Stimulated activated CD8-positive, alpha-beta memory T cell treated with anti-CD3 and anti-CD28 coated beads, Interleukin-15, amount 100 ng/mL, for 48 hours (primary cell): ENCODE measurements at places on chromosomes 4 and X.

GRCh38 chr4:168812806-168813205 lies 197.2 kb downstream of the CBR4 start:
- DNase-seq, result no peak

GRCh38 chr4:70712604-70713452 lies 8.9 kb upstream of the RUFY3 start:
- no peak for DNase-seq

DNA sequence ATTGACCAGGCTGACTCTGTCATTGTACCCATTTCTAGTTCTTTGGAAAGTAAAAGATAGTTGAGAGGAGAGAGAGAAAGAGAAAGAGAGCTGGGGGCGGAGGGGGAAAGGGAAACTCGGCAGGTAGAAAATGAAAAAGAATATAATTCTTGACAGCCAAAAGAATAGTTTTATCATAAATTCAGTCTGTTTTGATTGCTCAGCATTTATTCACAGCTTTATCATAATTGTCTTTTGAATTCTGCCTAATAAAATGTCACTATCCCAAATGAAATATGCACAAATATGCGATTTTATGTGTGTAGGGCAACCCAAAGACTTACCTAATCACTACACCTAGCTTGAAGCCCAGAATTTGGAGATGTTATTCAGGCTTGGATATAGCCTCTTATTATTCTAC lies 1024.0 kb upstream of the PABPC4L start:
- DNase-seq, result no peak

GRCh38 chrX:13876652-13877051 lies 59.8 kb upstream of the GPM6B start:
- DNase-seq, result no peak

DNA sequence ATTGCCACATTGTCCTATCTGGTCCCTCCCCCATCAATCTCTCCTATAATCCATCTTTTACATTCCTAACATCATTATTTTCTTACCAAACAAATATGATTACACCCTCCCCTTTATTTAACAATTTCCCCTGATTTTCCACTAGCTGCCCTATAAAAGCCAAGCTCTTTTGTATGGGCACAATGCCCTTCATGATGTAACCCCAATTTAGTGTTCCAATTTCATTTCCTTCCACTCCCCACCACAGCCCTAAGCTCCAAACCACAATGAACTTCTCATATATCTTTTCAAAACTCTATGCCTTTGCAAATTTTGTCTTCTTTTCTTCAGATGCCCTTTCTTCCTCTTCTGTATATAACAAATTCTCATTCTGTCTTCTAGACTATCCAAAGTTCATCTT lies 39.5 kb upstream of the PTPN13 start:
- DNase-seq, result no peak

DNA sequence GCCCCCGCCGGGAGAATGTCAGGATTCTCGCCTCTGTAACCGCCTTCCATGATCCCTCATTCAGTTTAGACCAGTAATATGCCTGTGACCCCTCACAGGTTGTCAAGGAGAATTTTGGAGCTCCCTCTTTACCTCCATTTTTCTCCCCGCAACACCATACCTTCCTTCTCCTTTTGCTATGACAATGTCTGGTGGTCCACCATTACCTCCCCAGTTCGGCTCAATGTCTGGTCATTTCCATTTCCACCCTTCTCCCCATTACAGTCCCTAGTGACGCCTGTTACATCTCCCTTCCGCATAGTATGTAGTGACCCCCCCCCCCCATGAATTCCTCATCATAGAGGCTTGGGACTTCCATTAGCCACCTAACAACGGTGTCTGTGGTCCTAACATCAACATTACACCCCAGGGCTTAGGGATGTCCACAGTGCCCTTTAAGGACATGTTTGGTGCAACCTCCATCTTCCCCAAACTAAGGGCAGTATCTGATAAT lies 700 bp downstream of the ARAF start:
- DNase-seq, result no peak

DNA sequence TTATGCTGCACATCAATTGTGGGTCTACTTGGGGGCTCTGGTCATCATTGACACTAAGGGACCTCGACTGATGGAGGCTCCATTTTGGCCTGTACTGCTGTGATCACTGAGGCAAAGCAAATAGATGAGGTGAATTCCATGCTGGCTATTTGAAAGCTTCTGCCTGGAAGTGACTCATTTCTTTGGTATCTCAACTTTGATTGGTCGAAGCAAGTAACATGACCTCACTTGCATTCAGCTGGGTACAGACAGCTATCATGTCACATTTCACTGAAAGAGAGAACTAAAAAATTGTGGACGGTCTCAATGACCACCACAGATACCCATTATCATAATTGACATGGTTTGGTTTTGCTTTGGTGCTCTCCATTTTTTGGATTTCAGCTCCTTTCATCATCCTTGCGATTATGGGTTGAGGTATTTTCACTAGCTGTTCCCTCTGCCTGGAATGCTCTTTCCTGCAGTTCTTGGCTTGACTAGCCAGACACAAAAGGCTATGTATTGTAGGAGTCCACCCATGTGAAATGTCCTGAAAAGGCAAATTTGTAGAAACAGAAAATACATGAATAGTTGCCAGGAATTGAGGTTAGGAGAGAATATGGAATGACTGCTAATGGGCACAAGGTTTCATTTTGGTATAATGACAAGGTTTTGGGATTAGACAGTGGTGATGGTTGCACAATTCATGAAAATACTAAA lies 369.2 kb upstream of the LCORL start:
- DNase-seq, result no peak

GRCh38 chr4:55364691-55365344 lies 18.8 kb downstream of the SRD5A3 start:
- DNase-seq, result no peak

GRCh38 chr4:38500433-38500832 lies 163.6 kb upstream of the KLF3 start:
- no peak for DNase-seq

DNA sequence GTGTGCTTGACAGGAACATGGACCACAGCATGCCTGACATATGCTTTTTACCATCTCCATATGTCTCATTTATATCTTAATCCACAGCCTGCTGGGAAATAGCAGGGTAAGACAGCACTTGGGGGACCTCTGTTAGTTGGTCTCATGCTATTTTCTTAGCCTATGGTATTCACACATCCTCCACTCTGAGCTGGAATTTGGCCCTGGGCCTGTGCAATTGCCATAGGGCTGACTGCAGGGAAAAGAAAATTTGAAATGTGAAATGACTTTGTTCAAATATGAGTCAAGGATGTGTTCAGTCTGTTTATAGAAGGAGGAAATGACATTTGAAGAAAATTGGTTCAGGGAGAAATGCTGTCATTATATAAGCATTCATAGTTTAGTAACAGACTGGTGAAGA lies 9.6 kb upstream of the MAP7D3 start:
- no peak for DNase-seq

DNA sequence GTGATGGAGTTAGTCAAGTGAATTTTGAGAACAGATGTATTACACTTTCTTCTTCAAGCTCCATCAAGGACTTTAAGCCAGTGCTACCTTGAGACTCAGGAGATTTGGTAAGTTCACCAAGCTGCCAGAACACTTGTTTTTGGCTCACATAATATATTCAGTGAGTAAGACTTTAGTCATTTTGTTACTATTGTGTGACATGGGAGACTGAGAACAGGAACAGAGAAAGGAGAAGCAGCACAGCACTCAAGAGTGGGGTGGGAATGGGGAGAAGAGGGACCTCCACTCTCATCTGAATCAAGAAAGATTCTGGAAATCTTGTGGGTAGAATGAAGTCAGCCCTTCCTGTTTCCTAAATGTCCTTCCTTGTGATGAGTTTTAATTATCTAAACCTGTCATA lies 87.3 kb upstream of the TET2 start:
- no peak for DNase-seq

DNA sequence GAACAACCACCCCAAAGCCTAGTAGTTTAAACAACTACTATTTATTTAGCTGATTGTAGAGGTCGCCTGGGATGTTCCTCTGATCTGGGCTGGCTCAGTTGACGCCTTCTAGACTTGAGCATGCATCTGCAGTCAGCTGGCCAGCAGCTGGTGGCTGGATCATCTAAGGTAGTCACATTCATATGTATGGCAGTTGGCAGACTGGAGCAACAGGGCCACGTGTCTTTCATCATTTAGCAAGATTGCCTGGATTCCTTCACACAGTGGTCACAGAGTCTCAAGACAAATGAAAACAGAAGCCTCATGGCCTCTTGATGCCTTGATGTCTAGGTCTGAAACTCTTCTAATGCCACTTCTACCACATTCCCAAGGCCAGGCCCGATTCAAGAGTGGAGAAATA lies 220.6 kb upstream of the S100G start:
- no peak for DNase-seq

DNA sequence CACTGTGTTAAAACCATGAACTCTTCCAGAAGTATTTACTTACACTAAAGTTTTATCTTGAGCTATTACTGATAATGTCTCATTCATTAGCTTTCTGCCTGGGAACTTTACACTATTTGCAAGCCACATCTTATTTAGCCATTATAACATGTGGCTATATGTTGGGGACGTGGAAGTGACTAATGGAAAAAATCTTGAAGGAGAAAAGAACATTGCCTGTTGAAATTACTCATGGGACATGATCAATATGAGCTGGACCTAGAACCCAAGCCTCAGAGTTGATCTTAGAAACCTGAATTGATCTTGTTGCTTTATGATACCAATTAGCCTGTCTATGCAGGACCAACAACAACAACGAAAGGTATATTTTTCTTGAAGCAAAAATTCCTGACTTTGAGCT lies 22.5 kb upstream of the ARHGAP6 start:
- DNase-seq, result no peak

- DNase-seq, result no peak
Observed at GRCh38 chr4:188841523-188841922, 702.3 kb downstream of the TRIML1 start.

DNA sequence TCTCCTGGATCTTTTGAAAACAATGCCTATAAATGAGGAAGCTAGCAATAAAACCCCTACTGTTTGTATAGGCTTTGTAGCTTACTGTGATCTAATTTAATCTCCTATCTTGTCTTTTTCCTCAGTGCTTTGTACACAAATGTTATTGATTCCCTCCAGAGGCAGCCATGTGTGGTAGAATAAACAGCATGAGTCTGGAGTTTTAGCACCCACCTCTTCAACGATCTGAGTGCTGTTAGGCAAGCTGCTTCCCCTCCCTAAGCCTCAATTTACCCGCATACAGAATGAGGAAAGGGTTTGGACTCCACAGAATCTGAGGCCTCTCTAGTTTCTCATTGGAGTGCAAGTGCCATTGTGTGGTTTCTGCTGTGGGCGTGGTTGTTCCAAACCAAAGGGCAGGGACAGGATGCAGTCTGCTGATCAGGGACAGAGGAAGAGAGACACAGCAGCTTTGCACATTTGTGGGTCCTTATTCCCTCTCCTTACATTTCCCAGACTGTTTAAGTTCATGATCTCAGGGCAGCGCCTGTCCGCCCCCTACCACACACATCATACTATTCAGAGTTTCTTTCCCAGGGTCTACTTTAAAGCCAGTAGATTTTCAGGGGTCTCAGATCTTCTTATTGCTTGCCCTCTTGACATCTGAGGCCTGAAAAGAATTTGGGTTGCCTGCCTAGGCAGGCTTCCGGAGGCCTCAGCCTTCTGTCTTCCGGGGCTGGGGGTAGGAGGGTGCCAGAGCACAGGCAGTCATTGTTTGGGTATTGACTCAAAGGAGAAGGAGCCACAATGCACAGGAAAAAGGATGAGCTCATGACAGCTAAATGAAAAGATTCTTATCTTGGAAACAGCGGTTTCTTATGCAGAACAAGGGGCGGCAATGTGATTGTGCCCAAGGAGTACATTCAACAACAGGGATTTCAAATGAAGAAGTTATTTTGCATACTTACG lies 114.9 kb upstream of the TEX13D start:
- peak; percentile 57 for DNase-seq

DNA sequence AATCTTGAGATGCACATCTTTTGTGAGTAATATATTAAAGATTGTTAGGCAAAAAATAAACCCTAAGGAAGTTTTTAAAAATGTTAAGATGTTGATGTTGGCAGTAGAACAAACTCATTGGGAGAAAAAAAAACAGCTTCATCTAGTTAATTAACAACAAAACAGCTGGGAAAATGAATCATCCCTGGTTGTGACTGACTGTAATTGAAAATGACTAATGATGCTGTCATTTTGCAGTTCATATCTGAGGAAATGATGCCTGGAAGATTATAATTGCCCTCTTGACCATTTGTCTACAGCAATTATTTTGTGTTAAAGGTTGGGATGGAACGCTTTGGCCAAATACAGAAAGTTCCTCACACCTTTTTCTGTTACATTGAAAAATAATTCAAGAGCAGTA lies 760.4 kb upstream of the FTHL17 start:
- no peak for DNase-seq
